ENCODE measurements at places on chromosomes 6 and 20.

DNA sequence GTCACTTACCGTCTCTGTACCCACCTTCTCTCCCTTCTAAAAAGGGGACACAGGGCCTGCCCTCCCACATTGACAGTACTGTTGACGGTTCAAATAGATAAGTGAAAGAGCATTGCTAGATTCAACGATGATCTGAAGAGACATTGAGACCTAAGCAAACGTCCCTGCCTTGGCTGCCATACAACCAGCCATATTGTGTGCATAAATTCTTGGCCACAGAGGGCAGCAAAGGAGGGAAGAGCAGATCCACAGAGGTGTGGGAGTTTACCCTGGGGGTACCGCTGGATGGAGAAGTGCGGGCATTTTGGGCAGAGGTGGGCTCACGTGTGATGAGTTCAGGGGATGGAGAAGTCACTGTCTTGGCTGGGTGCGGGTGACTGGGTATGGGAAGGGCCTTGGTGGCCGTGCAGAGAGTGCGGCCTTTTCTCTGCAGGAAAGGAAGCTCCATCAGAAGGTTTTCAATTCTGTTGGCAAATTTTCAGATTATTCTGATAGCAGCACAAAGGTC lies 85.6 kb downstream of the POPDC3 start:
- DNase-seq, result no peak

DNA sequence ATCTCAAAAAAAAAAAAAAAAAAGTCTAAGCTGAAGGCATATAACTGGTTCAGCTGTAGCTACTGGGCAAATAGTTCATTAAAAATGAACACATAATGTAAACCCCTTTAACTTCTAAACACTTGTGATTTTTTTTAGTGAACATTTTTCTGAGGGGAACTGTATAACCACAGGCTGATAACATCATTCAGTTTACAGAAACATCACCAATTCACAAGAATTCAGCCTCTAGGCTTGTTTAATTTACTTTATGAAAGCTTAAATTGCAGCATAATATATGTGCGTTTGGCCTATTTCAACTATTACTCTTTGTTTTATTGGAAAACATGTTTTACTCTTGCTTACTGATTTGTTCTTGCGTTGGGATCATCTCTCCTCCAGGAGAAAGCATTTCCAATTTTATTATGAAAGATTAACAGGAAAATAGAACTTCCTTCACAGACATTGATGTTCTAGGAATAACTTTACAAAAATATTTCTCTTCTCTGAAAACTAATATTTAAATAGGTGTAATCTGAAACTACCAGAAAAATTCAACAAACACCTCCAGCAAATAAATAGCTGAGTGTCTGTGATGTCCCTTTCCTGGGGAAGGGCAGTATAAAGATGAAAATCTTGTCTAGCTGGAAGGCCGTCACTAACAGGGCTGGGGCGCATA lies 284.5 kb downstream of the UST start:
- DNase-seq, result no peak

GRCh38 chr6:110277100-110277665 lies 81.0 kb downstream of the METTL24 start:
- DNase-seq, result no peak

DNA sequence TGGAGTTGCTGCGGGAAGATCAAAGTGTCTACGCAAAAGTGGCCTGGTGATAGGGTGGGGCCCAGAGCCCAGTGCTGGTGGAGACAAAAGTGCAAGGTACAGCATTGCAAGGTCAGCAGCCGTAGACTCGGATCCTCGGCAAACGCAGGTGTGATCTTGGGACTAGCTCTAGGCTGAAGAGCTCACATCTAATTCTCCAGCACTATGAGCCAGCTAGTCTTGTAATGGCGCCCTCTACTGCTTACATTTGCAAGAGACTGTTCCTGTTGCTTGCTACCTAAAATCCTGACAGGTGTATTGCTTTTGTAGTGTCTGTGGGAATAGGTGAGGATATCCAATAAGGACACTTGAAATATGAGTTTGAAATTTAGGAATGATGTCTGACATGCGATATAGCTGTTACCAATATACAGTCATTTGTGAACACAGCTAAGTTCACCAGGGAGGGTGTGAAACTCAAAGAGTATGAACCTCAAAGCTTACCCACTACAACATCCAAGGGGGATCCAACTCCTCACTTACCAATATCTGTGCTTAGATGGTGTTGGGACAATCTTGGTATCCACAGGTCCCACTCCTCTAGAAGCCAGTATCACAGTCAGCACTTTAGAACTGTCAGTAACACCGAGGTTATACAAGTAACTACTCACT lies 58.4 kb downstream of the PDE7B start:
- DNase-seq, result peak; percentile 29

GRCh38 chr20:60200305-60200918 lies 242.2 kb downstream of the CDH26 start:
- no peak for DNase-seq
